Left ventricle myocardium superior (tissue), 1 donor: ENCODE measurements at places on chromosomes 2 and 18. TPM values are rescaled to one million over a fixed set of nuclear protein-coding genes. Genes with fewer than 3 reads are reported as not detected.

DNA sequence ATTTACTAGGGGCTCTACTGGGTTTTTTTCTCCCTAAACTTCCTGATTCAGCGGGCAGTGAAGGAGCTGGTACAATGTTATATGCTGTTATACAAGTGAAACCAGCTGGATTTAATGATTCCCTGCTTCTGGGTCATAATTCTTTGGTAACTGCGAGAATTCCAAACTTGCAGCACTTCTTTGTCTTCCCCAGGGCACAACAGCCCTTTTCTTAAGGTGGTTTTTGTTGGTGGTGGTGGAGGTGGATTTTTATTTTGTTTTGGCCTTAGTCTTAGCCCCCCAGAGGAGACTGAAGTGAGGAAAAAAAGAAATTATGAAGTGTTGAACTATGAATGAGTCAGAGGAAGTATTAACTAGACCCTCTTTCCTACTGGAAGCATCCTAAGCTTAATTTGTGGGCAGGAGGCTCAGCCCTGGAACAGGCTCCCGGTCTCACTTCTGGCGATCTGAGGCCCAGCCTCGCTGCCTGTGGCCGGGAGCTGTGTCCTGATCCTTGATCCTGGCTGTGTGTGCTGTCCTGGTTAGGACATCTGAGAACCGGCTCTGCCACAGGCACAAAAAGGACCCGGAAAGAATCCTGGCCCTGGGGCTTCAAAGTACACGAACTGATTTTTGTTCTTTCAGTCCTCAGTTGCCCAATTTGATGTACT is 141.9 kb downstream of the LYPD6B start:
- no peak for DNase-seq

DNA sequence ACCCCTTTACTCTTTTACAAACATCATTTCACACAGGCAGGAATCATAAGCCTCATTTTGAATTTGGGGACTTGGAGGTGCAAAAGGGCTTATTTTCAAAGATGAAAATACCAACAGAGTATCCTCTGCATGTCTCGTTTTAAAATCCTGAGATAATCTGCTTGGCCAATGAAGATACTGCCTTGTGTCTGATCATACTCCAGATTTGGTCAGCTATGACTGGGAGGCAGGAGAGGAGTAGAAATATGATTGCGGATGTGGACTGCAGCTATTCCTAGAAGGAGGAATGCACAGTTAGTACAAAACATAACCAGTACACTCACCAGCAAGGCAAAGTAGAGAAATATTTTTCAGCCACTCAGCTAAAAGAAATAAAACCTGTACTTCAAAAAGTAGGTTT is 342.3 kb downstream of the RPRM start:
- DNase-seq = no peak

DNA sequence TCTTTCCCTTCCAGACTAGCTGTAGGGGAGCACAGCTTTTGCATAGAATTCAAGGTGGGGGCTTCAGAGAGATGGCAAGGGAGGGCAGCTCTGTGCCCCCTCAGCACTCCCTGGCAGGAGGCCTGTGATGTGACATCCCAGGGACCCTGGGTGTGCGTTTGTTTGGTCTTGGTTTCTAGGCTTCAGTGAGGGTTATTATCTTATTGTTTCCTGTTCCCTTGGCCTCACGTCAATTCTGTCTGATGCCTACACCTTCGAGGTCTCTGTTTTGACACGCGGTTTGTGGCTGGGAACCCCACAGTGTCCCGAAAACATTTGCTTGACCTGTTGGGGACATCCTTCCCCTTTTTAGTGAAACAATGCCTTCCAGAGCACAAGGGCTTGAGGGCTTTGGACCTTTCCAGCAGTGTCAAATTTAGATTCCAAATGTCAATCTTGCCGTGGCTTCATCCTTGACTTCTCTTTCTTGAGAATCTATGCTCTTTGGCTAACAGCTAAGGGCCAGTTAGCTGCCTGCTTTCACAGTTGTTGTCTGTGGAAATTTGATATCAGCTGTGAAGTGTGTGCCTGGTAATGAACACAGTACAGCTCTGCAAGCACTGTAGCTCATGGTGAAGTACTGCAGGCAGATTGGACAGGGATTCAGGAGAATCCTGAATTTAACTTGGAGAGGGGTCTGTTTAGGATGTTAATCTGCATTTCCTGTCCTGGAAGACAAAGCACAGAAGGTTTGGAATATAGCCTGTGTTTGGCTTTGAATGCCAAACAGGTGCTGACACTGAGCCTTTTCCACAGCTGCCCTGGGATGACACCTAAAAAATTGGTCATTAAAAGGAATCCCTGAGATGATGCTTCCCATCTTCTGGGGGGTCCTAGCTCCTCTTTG is 108.2 kb upstream of the CXCR4 start:
- no peak for DNase-seq

DNA sequence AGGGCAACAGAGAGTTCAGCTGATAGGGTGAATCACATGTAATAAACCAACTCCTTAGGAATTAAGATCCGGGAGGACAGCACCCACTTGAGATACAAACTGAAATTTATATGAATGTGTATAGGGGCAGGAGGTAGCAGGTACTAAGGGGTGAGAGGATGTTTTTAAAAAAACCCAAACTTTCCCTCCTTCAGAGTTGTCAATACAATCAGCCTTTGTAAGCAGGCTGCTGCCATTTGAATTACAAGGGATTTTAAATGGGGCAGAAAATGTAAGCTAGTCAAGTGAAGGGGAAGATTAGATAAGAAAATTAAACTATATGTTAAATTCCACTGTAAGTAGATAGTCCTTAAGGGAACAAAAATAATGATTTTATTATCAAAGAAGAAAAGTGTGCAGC is 1239.7 kb upstream of the CELF4 start:
- no peak for DNase-seq

DNA sequence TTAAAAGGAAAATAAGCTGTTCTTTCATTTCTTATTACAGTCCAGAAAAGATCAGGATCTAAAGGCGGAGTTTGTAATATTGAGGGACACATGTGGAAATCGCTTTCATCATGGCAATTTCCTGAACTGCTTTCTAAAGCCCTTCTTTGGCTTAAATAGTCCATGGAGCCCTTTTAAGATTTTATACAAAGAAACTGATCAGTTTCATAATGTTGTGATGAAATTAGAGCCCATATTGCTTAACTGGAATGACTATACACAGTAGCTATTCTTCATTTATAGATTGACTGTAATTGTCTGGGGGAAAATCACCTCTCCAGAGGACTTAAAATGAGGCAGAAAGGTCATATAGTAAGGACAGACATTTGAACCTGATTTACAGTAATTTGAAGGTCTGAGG is 322.2 kb downstream of the ETAA1 start:
- DNase-seq = no peak

DNA sequence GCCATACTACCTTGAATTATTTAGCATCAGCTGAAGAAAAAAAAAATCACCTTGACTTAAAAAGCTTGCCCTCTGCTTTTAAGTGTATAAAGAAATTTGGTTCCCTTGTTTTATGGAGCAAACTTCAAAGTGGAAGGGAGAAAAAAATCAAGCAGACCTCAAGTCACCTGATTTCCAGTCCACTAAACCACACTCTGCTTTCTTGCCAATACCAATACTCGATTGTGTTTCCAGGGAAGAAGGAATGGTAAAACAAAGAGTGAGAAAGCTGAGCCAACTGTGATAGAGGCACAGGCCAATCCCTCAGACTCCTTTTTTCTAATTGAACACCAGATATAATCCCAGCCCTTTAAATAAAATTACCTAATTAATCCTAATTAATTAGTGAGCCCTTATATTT is 587.3 kb downstream of the ARHGAP15 start:
- no peak for DNase-seq

Gene CNDP1
- not detected for total RNA-seq

Gene CRYGA
- total RNA-seq = not detected
